ENCODE measurements at places on chromosomes 1 and 21.
A peak's percentile ranks its signal among the peaks of the same experiment; 100 is the strongest.

- peak; percentile 46 for DNase-seq
These were observed 43.5 kb downstream of the CHIA start for GRCh38 chr1:111334169-111334568.

- DNase-seq = no peak
These were observed 795.1 kb downstream of the BRINP3 start for GRCh38 chr1:189682591-189682990.

- no peak for DNase-seq
These were observed 34.2 kb upstream of the TTC22 start for GRCh38 chr1:54835131-54835898.

DNA sequence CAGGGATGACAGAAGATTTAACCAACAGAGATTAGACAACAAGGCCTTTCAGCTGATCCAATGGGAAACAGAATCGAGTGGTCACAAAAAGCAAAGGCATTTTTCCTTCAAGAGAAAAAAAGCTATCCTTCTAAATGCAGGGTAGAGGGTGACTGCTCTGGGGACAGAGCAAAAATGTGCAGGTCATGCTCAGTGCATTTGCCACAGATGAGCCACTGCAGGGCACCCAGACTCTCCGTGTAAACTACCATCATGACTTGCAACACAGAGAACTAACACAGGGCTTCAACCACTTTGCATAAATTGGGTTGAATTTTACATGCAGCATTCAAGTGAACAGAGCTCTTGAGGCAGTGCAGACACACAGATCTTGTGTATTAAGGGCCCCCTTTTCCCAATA is 56.8 kb downstream of the PRKAB2 start:
- DNase-seq = no peak

GRCh38 chr1:182587666-182588499 is 1.2 kb downstream of the RNASEL start:
- DNase-seq = no peak

DNA sequence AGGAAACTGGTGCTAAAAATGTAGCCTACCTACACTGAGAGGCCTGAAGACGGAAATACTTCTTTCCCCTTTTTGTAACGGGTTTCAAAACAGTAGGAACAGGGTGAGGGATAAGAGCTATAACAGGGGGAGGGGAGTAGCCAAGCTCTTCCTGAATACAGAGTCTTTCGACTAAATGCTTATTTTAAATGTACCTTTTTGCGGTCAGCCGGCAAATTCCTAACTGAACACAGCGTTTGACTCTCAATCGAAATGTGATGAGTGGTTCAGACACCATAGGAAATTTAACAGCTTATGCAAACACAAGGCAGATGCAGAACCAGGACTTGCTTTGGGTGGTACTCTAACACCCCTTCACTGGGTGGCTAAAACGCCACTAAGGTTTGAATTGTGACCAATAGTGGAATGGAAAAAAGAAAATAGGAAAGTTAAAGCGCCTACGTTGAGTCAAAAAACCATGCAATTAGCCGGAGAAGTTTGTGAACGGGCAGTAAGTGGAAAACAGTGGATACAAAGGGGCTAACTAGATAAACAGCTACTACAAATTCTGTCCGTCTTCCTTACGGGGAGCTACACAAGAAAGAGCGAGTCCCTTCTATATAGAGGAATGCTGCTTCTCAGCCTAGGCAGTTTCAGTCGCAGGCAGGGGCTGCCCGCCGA is 1.7 kb downstream of the EGLN1 start:
- DNase-seq = no peak

DNA sequence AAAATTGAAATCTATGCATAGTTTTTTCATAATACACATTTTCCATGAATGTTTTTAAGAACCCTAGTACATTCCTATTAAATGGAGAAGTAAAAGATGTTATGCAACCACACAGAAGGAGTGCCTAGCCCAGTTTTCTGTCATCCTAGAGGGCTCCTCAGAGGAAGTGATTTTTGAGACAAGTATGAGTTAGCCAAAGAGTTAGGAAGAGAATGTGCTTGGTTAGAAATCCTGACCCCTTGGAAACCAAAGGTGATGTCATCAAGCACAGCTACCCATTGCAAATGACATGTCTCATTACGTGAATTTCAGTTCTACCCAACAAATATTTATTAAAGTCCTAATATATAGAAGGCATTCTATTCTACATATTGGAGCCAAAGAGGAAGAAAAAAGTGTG is 88.9 kb upstream of the TNFSF4 start:
- no peak for DNase-seq

DNA sequence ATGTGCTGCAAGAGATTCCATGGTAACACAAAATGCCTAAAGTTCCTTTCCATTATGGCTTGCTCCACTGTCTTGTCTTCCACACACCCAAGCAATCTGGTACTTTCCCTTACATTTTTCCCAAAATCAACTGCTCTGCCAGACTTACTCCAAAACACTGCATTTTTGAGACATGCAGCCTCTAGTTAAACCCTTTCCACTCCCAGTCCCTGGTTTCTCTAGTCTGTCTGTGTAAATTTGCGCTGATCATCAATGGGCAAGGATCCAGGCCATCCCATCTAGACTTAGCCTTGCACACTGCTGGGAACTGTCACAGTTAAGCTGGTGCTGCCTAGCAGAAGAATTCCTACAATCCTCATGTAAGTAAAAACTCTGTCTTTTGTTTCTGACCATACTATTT is 47.8 kb downstream of the DAB1 start:
- DNase-seq = no peak

DNA sequence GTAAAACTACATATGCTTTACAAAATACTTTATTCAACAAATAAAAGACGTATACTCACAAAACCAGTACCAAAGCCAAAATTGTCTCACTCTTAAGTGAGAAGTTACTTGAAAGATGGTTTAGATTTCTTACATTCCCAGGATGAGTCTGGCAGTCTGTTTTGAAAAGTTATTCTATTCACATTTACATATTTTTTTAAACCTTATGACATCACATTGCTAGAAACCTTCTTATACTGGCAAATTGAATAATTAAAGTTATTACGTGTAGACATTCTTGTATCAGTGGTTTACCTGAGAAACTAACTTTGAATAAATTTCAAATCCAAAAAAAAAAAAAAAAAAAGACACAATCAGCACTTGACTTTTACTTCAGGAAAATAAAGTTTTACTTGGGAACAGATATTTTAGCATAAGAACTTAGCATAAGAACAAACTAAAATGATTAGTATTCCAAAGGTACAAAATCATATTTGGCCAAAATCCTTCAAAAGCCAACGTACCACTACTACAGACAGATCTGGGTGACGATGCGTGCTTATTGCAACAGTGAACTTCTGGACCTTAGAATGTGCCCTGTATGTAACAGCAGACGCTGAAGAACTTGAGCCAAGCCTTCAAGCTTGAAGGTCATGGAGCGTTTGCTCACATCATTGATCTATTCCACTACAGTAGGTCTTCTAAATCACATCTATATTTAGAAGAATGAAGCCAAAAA is 2.5 kb downstream of the CDC42BPA start:
- DNase-seq = no peak
